ENCODE measurements at places on chromosomes 7 and 10.

DNA sequence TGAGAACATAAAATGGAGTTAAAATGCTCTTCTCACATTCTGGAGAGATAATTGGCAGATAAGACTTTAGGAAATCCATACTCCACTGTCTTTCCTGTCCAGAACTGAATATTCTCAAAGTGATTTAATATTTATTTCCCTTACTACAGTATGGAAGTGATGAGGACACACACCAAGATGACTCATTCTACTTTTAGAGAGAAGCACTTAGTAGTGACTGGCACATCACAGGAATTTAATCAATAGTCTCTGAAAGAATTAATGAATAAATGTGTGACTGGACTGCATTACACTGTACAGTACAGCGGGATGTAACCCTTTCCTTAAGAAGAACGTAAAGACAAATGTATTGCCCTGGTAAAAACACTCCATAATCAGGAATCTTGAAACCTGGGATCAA lies 116.7 kb downstream of the SEMA3E start:
- DNase-seq: peak; percentile 56

DNA sequence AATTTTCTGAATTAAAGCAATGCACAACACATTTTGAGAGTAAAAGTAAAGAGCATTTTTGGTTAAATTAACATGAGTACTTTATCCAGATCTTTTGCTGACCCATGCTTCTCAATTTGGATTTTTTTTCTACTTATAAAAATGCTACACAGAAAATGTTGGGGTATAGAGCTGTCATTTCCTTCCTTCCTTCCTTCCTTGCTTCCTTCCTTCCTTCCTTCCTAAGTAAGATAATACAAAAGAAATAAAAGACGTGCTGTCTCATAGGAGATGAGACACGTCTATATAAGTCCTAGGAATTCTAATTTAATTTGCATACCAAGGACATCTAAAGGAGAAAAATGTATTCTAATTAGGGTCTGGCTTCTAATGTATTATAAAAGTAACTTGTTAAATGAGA lies 31.0 kb upstream of the CAV2 start:
- no peak for DNase-seq

DNA sequence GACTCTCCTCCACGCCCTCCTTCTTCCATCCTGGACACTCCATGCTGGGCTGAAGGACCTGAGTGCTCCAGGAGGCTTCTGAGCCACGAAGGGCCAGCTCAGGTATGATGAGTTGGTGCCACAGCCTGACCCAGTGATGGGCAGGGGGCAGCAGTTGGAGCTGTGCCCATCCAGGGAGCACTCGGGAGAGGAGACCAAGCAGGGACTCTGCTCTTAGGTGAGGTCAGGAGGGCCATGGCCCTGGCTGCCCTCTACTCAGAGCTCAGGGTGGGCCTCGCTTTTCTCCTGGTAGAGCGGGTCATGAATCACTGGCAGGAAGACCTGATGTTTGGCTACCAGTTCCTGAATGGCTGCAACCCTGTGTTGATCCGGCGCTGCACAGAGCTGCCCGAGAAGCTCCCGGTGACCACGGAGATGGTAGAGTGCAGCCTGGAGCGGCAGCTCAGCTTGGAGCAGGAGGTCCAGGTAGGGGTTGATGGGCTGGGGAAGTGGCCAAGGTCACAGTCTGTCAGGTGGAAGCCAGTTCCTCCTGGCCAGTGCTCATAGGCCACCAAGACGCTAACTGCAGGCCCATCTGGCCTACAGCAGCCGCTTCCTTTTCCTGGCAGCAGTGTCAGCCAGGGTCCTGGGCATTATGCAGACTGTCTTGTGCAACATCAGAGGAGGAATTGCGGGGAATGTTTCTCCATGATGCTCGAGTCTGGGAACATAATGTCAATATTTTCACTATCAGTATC lies 50.8 kb downstream of the ALOX5 start:
- DNase-seq: no peak

- no peak for DNase-seq
Measured at GRCh38 chr10:22701132-22701826, 13.1 kb downstream of the PIP4K2A start.

- DNase-seq: peak; percentile 44
Measured at GRCh38 chr7:50610521-50611277, 45.5 kb upstream of the DDC start.

DNA sequence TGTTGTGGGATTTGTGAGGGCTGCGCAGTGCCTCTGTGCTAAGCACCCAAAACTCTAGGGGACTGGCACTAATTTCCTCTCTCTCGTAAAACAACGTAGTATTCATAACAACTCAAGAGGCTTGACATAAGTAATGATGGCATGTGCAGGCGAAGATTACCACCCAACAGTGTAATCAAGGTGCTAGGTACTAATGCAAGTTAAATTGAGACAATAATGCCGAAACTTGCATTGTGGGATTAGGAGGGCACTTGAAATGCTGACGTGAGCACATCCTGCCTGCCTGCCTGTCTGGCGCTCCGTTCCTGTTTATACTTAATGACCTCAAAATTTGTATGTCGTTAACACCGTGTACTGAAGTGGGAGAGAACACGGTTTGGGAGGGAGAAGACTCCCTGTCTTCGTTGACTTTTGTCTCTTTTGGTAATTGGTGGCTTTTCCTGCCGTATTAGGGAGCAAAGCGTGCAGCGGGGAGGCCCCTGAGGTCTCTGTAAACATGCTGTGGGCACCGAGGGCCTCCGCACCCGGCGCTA lies 139.0 kb downstream of the MGMT start:
- DNase-seq: no peak

GRCh38 chr7:26052706-26053105 lies 99.3 kb upstream of the NFE2L3 start:
- peak; percentile 26 for DNase-seq

DNA sequence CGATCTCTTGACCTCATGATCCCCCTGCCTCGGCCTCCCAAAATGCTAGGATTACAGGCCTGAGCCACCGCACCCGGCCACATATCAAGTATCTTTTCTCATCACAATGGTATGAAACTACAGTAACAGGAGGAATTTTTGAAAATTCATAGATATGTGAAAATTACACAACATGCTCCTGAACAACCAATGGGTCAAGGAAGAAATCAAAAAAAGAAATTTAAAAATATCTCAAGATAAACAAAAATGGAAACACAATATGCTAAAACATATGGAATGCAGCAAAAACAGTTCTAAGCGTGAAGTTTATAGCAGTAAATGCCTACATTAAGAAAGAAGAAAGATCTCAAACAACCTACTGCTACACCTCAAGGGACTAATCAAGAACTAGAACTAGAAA lies 59.8 kb upstream of the ADAM12 start:
- DNase-seq: no peak

DNA sequence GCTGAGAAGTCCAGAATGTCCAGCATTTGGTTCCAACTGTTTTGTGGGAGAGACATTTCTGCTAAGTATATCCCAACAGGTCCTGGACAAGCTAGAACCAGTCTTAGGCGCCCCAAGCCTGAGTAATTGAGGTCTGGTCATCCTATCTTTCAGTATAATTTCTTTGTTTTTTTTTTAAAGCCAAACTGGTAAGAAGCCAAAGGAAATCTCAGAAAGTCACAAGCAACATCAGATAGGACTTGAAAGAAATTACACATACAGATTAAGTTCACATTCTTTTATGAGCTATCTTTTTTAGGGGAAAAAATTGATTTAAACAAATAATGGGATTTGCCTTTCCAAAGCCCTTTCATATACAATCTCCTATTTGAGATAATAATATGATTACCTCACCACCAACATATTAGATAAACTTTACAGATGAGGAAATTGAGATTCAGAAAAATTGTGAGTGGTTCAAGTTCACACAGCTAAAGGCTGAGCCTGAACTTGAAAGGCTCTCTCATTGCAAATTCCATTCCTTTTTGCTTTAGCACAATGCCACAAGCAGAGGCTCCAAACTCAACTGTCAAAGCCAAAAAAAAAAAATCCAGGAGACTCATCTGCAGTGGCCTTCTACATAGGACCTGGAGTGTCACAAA lies 15.0 kb downstream of the PDLIM1 start:
- peak; percentile 63 for DNase-seq

DNA sequence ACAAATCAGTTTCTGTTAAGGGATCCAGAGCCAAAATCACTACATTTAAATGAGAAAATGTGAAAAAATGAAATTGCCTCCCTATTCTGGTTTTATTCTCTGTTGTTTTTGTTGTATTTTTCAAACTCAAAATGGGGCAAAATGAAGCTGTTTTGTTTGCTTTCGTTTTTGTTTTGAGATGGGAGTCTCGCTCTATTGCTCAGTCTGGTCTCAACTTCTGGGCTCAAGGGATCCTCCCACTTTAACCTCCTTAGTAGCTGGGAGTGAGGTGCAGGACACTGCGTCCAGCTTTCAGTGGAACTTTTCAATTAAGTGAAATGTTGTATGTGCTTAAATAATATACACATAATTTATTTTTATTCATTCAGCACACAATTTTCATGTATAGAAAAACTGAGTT lies 205.0 kb downstream of the SORCS1 start:
- DNase-seq: no peak

DNA sequence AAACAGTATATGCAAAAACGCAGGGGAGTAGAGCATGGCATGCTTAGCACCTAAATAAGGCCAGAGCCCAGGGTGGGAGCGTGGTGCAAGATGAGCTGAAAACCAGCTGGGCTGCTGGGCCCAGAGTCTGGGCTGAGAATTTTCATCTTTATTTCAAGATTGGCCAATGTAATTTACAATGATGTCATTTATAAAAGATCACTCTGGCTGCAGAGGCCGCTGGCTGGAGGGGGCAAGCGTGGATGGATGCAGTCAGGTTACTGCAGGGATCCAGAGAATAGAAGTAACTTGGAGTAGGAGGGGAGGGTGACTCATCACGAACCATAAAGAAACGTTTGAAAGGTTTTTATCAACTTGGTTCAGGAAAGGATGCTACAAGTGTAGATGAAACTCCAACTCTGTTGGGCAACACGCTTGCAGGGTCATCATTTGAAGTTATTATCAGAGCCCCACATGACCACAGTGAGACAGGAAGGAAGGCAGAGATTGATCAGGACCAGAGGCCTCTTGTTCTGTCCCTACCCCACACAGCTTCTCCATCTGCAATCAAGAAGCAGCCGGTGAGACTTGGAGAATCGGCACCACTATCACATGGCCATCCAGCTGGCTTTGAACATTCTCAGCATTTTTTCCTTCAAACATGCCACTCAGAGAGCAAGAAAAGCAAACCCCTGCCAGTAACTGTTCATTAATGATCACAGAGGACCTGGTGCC lies 49.2 kb downstream of the ODAD2 start:
- no peak for DNase-seq

DNA sequence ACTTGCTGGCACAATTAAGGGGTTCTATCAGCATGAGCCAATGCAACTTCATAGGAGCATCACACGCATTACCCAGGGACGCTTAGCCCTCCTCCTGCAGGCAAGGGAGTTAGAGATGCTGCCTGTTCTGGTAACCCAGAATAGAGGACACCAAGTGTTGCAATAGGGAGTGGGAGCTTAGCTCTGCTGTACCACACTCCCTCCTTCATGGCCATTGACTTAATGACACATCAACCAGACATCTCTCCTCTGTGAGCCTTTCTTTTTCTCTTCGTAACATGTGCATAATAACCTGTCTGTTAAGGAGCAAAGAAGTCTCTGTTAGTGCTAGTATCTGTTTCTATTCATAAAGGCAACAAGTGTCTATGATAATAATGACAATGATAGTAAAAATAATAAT lies 282.4 kb downstream of the SORCS3 start:
- DNase-seq: no peak

GRCh38 chr10:2921956-2922680 lies 145.2 kb upstream of the PFKP start:
- no peak for DNase-seq

DNA sequence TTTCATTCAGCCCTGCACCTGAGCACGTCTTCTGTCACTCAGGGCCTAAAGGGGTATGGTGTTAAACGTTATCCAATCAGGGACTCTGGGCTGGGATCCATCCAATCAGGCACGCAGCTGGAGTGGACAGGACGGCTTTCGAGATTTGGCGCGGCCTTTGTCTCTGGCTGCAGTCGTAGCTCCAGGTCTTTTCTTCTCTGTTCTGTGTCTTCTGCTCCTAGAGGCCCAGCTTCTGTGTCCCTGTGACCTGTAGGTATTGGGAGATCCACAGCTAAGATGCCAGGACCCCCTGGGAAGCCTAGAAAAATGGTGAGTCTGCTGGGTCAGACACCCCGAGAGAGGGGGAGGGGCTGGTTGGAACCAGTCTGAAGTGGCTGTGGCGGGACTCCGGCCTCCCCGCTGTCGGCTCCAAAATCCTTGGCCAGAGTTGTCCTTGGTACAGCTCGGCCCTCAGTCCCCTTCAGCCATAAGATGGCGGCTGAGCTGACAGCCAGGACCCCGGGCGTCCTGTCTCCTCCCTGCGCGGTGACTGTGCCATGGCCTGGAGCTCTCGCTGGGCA lies 11.7 kb upstream of the ZNF680 start:
- no peak for DNase-seq

- no peak for DNase-seq
Measured at GRCh38 chr10:110613996-110614495, 30.1 kb upstream of the RBM20 start.

GRCh38 chr10:88892222-88892967 lies 12.3 kb downstream of the STAMBPL1 start:
- DNase-seq: no peak

- no peak for DNase-seq
Measured at GRCh38 chr10:130745821-130746220, 565.7 kb downstream of the TCERG1L start.

- no peak for DNase-seq
Measured at GRCh38 chr7:27117887-27118491, 12.6 kb downstream of the HOXA4 start.

DNA sequence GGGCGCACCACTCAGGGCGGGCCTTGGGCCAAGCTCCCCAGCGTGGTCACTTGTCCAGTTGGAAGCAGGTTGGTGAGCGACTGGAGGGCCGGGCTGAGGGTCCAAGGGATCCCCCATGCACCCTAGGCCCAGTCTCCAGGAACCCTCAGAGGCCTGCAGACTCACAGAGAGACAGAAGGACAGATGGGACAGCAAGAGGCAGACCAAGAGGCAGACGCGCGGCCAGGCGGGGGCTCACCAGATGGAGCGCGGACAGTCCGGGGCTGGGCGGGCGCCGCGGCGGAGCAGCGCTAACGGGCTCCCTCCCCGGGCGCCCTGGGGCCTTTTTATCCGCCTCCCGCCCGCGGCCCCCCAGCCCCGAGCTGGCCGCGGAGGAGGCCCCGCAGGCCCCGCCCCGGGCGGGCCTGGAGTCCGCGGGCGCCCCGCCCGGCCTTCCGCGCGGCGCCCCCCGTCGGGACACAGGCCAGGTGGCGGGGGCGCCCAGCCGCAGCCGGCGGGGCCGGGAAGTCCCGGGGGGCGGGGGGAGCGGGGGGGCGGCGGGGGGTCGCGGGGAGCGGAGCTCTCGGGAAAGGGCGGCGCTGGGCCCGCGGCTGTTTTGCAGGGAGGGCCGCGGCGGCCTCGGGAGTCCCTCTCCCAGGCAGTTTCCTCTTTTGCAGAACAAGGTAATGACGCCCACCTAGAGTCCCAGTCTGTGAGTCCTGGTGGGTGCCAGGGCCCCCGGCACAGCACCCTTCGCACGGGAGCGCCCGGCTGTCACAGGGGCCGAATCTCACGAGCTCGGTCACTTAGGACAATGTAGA lies at the start of gene LOXL4:
LOXL4 (minus strand) TSS at position 301 of the 800 bp plus-strand sequence. CDS start 5,175 bp downstream, outside the sequence.
- no peak for DNase-seq

GRCh38 chr7:101412976-101413375 lies 50.3 kb downstream of the COL26A1 start:
- DNase-seq: no peak

Measured in NCI-H226 (cell line).